ENCODE measurements at places on chromosomes 16 and 17.

- peak; percentile 56 for DNase-seq
Observed at GRCh38 chr17:74520016-74520434, 11.2 kb downstream of the CD300LB start.

GRCh38 chr17:33871720-33872540 lies 383.2 kb upstream of the CCL2 start:
- DNase-seq, result peak; percentile 12

GRCh38 chr17:81195941-81196495 lies 26.7 kb downstream of the CEP131 start:
- DNase-seq, result no peak

DNA sequence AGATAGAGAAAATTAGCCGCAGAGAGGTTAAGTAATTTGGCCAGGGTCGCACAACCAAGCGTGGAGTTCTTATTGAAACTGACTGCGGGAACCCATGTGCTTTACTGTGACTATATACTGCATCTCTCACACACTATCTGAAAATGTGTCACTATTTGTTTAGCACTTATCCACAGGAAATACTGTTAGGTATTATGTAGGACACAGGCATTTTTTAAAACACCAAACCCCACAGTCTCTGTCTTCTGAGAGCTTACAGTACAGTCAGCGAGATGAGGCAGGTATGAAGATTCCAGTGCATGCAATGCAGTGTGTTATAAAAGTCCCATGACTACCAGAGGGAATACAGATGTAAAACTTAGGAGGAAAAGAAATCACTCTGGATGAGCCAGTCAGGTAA lies 11.3 kb downstream of the RBL2 start:
- DNase-seq, result no peak

DNA sequence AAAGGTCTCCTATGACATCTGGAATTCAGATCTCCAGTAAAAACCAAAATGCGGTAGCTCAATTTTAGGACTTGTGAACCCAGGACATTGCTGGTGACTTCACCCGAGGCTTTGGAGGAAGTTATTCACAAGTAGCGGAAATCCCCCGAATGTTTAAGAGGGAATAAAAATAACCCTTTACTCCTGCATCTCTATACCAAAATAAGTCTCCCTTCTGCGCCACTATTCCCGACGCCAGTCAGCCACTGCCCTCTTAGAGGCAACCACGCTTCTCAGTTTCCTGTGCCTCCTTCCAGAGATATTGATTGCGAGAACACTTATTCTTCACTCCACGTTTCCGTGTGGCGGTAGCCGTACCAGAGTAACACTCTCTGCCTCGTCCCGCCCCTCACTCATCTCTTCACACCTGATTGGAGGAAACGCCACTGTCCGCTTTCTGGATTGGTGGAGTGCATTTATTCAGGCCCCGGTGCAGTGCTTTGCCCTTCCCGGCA lies 27.4 kb downstream of the EMP2 start:
- peak; percentile 69 for DNase-seq

DNA sequence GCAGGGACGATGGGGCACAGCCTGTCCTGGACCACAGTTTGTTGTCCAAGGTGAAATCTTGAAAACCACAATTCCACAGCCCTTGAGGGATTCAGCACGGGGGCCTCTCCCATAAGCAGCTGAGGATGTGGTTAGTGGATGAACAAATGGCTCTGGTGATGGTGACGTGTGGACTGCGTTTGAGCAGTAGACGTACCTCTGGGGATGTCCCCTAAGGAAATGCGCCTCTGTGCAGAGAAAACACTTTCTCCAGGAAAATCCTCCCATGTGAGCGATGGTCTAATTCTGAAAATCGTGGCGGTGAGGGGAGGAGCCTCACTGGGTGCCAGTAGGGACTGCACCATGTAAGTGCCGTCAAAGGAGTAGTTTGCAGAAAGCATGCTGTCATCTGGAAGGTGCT lies 2.7 kb upstream of the SEPTIN12 start:
- DNase-seq, result no peak

- no peak for DNase-seq
Observed at GRCh38 chr17:68684949-68685357, 83.8 kb upstream of the FAM20A start.

DNA sequence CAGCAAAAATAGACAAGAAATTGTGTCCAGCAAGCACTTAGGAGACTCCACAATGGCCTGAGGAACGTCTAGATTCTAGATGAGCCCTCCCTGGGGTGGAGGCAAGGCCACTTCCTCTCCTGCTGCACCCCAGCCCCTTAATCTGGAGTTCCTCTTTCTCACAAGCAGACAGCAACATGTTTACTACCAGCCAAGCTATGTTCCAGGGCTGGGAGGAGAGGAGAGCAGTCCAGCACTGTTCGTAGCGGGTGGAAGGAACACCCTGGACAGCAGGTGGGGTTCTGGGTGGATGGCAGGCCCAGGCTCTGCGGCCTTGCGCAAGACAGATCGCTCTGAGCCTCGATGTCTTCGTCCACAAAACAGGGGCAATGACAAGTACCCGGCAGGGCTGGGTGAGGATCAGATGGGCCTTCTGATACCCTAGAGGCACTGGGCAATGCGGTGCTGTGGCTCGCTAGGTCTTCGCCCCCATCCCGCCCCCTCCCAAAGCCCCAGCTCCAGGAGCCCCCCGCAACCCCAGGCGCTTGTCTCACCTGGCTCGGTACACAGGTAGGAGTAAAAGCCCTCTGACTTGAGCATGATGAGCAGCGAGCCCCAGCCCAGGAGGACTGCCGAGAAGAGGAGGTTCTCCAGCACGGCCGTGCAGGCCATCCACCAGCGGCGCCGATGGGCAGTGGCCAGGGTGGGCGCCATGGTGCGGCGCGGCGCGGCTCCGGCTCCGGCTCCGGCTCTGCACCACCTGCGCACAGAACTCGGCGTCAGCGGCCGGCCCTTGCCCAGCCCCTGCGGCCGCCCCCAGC lies 1.3 kb downstream of the SLC43A2 start:
- DNase-seq, result no peak

- DNase-seq, result peak; percentile 30
Observed at GRCh38 chr16:84741340-84741830, 41.6 kb downstream of the USP10 start.

- peak; percentile 91 for DNase-seq
Observed at GRCh38 chr17:8073627-8074484, 13.7 kb downstream of the ALOX12B start.

DNA sequence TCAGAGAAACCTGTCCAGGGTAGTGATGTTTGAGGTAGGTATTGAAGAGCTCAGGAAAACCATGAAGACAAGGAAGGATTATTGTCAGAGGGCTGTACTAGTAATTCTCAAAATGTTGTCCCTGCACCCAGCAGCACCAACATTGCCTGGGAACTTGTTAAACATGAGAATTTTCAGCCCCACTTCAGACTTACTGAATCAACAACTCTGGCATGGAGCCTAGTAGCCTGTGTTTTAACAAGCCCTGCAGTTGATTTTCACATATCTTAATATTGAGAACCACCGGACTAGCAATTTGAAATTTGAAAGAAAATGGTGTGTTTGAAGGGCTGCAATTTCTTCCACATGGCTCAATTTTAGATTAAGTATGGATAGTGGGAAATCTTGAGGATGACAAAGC lies 2.8 kb upstream of the KIF2B start:
- no peak for DNase-seq

All from activated CD4-positive, alpha-beta T cell treated with anti-CD3 and anti-CD28 coated beads for 48 hours (primary cell).